CD4-positive, CD25-positive, alpha-beta regulatory T cell (primary cell): ENCODE measurements at places on chromosomes 13 and 19. TPM values are rescaled to one million over a fixed set of nuclear protein-coding genes. Genes with fewer than 3 reads are reported as not detected.

GRCh38 chr19:49799798-49800376 is 13.2 kb downstream of the FUZ start:
- no peaks in the 10 kb centered on the region for H3K27me3 ChIP-seq
- no peak for DNase-seq
- no peak overlapping the region for H3K4me3 ChIP-seq
- no peaks in the 10 kb centered on the region for H3K4me1 ChIP-seq
- no peak overlapping the region for H3K27ac ChIP-seq

The APOE gene
- polyA plus RNA-seq: not detected

GRCh38 chr13:23504180-23504579 is 66.0 kb upstream of the TNFRSF19 start:
- H3K27ac ChIP-seq: no peak overlapping the region
- DNase-seq: no peak
- H3K4me1 ChIP-seq: no peaks in the 10 kb centered on the region

The ZNF470 gene
- polyA plus RNA-seq: 1.3 TPM

The LGALS14 gene
- polyA plus RNA-seq: 0.73 TPM

The F7 gene
- not detected for polyA plus RNA-seq
